Natural killer cell (primary cell): ENCODE measurements at places on chromosomes 12 and 14. TPM values are rescaled to one million over a fixed set of nuclear protein-coding genes. Genes with fewer than 3 reads are reported as not detected.

- H3K4me1 ChIP-seq: no peaks in the 10 kb centered on the region
- H3K27me3 ChIP-seq: no peaks in the 10 kb centered on the region
- no peak for DNase-seq
- peaks cover 13% of the 10 kb centered on the region for H3K36me3 ChIP-seq
These were observed 22.5 kb downstream of the MTA1 start for GRCh38 chr14:105442125-105442524.

DNA sequence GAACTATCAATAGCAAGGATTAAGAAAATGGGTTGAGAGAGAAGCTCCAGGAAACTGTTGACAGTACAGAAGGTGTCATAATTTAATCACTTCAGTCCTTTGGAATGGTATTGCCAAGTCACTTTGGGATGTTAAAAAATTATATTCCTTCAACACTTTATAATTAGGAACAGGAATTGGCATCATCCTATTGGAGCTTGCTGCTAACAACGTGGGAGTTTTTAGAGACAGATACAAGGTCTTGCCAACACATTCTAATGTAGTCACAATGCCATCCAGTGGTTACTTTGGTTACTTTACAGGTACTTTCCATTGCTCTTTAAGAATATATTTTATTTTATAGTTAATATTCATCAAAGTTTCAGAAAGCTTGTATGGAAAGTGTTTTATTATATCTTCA is 310.1 kb downstream of the SYT1 start:
- no peaks in the 10 kb centered on the region for H3K27me3 ChIP-seq
- no peak overlapping the region for H3K27ac ChIP-seq
- H3K4me1 ChIP-seq: no peaks in the 10 kb centered on the region
- DNase-seq: no peak
- H3K36me3 ChIP-seq: no peaks in the 10 kb centered on the region
- no peak overlapping the region for H3K4me3 ChIP-seq

Gene TIGAR
- total RNA-seq: 7.3 TPM

DNA sequence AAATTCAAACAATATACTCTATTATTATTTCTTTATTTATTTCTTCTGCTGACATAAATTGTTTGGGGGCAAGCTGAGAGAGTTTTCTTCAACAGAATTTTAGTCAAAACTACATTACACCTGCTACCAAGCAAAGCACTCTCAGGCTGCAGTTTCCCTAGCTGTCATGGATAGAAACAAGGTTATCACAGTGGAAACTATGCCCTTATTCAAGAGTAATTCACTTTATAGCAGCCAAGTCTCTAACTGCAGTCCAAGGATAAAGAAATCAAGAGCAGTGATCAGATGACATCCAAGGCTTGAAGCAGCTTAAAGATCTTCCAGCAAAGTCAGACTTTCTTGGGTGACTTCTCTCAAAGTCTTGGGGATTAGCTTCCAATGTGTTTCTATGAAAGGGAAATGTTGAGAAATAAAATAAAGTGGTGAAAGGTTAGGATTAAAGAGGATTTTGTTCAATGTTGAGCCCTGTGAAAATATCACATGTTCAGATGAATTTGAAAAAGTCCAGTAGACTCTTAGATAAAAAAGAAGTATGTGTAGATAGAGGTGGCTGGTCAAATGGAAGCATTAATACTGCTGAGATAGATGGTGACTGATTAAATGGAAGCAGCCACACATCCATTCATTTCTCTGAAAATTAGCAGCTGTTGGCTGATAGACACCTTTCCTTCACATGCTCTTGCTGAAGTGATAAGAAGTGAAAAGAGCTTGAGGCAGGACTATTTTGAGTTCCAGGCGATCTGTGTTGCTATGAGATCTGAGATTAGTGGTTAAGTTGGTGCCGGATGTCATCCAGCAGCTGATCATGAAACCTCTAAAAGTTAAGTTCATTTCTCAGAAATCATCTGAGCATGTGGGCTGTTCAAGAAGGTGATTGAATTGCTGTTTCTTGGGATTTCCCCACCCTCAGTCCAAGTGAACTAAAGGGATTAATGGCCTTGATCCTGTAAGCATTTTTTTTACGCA is 257.8 kb upstream of the BTG1 start:
- H3K4me1 ChIP-seq: peaks cover 49% of the 10 kb centered on the region
- no peaks in the 10 kb centered on the region for H3K36me3 ChIP-seq

- H3K4me3 ChIP-seq: no peak overlapping the region
- no peak for DNase-seq
- no peaks in the 10 kb centered on the region for H3K27me3 ChIP-seq
These were observed 39.4 kb downstream of the STAB2 start for GRCh38 chr12:103626498-103626897.

Gene SETD1B
- total RNA-seq: 56.2 TPM

DNA sequence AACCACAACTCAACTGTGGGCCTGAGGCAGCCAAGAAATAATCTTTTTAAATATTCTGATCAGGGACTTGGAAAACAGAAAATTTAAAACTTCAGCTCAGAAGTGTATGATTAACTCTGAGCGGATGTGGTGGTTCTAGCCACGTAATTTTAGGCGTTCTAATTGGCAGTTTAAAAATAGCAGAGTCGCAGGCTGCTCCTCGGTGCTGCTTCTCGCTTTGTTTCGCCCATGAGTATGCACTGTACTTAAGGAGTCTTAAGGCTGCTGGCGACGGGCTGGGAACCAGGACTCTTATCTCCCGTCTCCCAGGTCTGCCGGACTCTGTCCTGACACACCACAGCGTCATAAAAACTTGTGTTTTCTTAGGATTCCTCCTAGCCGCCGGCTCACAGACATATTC is 113.4 kb upstream of the PELI2 start:
- peak; percentile 49 for DNase-seq
- peaks cover 33% of the 10 kb centered on the region for H3K4me1 ChIP-seq
- H3K27ac ChIP-seq: no peak overlapping the region

Gene VAMP1
- 81.0 TPM for total RNA-seq

Gene SLC5A8
- total RNA-seq: not detected

- H3K4me3 ChIP-seq: peak overlapping the region; percentile 57
- no peaks in the 10 kb centered on the region for H3K36me3 ChIP-seq
- DNase-seq: peak; percentile 41
- H3K27me3 ChIP-seq: no peaks in the 10 kb centered on the region
- peak overlapping the region; percentile 89 for H3K27ac ChIP-seq
- H3K4me1 ChIP-seq: peaks cover 38% of the 10 kb centered on the region
These were observed 2.8 kb upstream of the AAAS start for GRCh38 chr12:53324113-53324778.

- H3K27me3 ChIP-seq: no peaks in the 10 kb centered on the region
- H3K4me3 ChIP-seq: peak overlapping the region; percentile 80
- peak; percentile 32 for DNase-seq
- H3K27ac ChIP-seq: peak overlapping the region; percentile 78
- peaks cover 20% of the 10 kb centered on the region for H3K4me1 ChIP-seq
- no peaks in the 10 kb centered on the region for H3K36me3 ChIP-seq
These were observed 1319.1 kb downstream of the TMEM121 start for GRCh38 chr14:106845286-106846087.
